Activated CD4-positive, alpha-beta T cell treated with anti-CD3 and anti-CD28 coated beads, Interleukin-2, Interleukin-6, amounts not matched to agents 100 ng/mL and 50 ng/mL, durations not matched to agents 16 hours and 8 hours (primary cell): ENCODE measurements at places on chromosomes 13 and 19.

DNA sequence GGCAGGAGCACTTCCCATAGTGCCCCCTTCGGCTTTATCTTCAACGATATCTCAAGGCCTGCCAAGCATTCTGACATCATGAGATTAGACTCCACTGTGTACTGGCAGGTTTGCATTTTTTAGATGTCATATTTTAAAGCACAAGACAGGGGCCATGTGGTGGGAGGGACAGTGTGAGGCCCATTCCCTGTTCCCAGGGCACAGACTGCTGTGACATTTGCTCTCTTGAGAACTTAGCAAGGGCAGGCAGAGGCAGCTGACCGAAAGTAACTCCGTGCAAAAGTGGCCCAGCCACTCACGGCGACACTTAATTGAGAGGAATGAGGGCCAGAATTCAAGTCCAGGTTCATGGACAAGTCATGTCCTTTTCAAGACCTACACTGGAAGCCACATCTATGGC is 201.8 kb downstream of the COL4A1 start:
- DNase-seq = no peak

GRCh38 chr13:77506874-77507273 is 28.6 kb upstream of the SCEL start:
- no peak for DNase-seq

DNA sequence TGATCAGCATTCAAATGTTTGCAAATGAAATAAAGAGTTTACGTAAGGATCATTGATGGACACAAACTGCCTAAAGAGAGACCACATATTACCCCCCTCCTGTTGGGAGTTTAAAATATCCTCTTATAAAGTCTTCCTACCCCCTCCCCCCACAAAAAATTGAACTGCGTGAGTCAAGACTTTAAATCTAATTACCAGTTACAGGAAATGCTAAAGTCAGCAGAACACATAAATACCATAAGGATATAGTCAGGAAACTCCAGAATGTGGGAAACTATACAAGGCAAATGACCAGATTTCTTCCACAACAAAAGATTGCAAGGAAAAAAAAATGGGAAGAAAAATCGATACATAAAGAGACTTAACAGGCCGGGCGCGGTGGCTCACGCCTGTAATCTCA is 44.4 kb upstream of the FARP1 start:
- no peak for DNase-seq

GRCh38 chr19:3099347-3100145 is 5.4 kb downstream of the GNA11 start:
- DNase-seq = no peak

GRCh38 chr13:100535426-100536135 is 53.0 kb downstream of the GGACT start:
- DNase-seq = no peak

DNA sequence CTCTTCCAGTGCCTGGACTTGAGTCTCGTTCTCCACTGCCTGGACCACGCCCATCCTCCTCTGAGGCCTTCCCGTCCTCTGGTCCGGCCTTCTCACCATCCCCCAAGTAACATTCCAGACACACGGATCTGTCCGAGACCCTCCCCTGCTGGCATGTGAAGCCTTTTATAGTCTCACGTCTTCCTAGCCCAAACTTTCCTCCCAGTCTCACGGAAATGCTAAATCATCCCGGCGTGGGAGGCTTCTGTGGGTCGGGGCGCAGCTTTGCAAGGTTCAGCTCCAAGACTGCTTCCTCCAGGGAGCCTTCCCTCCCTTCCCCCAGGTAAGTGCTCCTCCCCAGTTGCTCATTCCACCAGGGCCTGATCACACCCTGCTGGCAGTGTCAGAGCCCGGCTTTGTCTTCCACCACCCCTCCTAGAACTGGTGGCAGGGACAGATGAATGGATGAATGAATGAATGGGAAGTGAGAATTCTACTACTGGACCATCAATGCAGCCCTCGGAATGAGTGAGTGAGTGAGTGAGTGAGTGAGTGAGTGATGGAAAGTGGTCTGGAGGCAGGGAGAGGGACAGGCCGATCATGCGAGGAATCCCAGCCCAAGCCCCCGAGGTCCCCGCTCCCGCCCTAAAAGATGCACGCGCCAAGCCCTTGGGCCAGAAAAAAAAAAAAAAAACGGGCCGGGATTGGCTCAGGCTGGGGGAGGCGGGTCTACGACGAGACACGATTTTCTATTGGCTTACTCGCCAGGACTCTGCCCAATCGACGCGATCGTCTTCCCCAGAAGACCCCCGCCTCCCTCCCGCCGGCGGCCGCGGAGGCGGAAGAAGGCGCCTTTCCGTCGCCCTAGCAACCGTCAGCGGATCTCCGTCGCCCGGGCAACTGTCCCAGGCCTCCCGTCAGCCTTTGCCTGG is 9.3 kb downstream of the EPHX3 start:
- peak; percentile 86 for DNase-seq

- no peak for DNase-seq
Observed at GRCh38 chr13:93029536-93029935, 197.1 kb upstream of the GPC6 start.

- DNase-seq = no peak
Observed at GRCh38 chr19:57682226-57682766, 519 bp downstream of the ZNF551 start.

GRCh38 chr13:28826368-28826767 is 6.2 kb downstream of the MTUS2 start:
- no peak for DNase-seq

- no peak for DNase-seq
Observed at GRCh38 chr19:38252941-38253691, 3.1 kb downstream of the PPP1R14A start.

DNA sequence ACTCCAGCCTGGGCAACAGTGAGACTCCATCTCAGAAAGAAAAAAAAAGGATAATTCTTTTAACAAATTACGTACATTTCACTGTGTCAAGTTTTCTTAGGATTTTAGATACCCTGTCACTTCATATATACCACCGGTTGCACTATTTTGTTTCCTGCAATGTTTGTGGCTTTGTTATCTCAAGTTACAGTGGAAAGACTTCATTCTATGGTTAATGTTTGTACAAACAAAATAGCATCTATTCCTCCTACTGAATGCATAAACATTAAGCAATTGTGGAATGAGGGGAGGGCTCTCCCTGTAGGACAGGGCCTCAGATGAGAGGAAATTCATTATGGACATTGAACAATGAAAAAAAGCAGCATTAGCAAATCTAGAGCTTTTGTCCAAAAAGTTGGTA is 120.1 kb downstream of the DNAJC3 start:
- DNase-seq = no peak

- DNase-seq = no peak
Observed at GRCh38 chr19:9735986-9736385, 32.6 kb downstream of the ZNF846 start.

- no peak for DNase-seq
Observed at GRCh38 chr13:77740931-77741596, 43.6 kb downstream of the SLAIN1 start.

DNA sequence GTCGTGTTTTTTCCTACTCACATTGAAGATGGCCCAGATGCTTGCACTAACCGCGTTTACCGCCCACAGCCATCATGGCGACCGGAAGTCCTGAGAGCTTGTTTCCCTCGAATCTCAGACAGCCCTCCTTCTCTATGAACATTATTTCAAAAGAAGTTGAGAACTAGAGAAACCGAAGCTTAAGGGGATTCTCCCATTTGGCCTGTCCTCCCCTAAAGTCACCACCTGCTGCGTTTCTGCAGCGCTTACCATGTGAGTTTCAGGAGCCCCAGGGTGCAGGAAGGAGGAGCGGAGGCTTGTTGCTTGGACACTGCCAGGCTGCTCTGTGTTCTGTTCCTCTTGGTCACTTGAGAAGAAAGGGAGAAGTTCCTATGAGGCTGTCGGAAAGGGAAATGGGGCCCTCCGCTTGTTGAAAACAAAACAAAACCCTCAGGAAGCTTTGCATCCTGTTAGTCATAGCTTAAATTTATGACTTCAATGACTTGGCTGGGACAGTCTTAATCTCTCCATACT is 6.2 kb downstream of the CARD8 start:
- peak; percentile 87 for DNase-seq

- DNase-seq = no peak
Observed at GRCh38 chr13:24032674-24033073, 127.8 kb upstream of the SPATA13 start.

DNA sequence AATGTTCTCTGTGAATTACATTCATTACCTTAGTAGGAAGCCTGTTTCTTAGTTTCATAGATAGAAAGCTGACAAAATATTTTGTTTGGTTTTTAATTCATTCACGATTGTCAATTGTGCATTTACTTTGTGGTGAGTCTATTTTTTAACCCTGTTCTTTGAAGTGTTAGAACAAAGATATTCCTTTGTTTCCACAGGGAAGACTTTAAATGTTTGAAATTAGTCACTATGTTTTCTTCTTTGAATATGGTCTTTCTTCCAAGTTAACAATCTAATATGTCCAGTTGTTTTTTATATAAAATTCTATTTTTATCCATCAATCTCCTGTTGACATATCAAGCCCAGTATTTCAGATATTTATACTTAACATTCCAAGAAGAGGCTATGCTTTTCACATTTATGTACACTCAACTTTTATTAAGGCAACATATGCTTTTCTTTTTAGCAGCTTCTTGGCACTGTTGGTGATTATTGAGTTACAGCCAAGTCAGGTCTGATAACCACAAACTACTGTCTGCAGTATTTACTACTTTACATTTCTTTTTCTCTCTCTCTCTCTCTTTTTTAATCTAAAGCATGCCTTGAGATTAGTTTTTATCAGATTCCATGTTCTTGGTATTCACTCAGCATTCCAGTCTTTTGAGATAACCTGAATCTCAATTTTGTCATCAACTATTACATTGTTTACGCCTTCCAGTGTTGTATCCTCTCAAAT is 812.8 kb upstream of the SLC10A2 start:
- DNase-seq = no peak

- no peak for DNase-seq
Observed at GRCh38 chr13:88074794-88075510, 403.8 kb downstream of the SLITRK5 start.

- no peak for DNase-seq
Observed at GRCh38 chr19:1453525-1454364, 3.8 kb downstream of the APC2 start.

GRCh38 chr19:44552324-44552723 is 22.8 kb upstream of the CEACAM20 start:
- peak; percentile 50 for DNase-seq

GRCh38 chr19:3606174-3606689 is 443 bp downstream of the TBXA2R start:
- no peak for DNase-seq

DNA sequence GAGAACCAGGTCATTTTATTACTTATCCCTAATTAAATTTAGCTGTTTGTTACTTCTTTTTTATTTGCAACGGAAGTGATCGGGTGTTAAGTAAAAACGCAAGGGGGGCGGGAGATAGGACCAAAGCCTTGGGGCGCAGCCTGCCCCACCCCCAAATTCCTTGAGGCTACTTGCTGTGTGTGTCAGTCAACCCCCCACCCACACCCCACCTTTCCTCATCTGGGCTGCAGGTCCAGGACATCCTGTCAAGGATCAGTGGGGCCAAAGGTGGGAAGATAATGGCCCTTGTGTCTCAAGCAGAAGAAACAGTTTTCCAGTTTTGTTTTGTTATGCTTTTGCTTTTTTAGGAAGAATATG is 1.2 kb upstream of the FOXO1 start:
- DNase-seq = no peak

- peak; percentile 39 for DNase-seq
Observed at GRCh38 chr19:47232422-47233211, 1.6 kb upstream of the BBC3 start.

GRCh38 chr19:51607077-51607476 is 23.1 kb downstream of the SIGLEC5 start:
- peak; percentile 60 for DNase-seq

DNA sequence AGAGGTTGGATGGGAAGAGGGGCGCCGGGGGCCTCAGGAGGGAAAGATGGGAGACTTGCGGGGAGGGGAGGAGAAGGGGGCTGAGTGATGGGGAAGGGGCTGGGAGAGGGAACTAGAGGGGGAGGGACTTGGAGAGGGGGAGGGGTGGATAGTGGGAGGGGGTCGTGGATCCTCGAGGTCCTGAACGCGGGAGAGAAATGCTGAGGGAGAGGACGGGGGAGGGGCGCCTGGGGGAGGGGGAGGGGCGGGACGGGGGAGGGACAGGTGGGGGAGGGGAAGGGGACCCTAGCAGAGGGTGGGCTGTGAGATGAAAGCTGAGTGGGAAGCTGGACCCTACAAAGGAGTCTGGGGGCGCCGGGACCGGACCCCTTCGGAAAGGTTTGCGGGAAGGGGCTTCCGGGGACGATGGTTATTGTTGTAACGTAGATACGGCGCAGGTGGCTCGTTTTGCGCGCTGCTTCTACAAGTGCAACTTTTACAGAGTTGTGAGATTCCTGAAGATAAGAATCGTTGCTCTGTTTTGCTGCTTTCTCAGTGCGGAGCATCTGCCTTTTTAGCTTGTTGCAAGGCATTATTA is 418 bp downstream of the ZNF444 start:
- DNase-seq = no peak

DNA sequence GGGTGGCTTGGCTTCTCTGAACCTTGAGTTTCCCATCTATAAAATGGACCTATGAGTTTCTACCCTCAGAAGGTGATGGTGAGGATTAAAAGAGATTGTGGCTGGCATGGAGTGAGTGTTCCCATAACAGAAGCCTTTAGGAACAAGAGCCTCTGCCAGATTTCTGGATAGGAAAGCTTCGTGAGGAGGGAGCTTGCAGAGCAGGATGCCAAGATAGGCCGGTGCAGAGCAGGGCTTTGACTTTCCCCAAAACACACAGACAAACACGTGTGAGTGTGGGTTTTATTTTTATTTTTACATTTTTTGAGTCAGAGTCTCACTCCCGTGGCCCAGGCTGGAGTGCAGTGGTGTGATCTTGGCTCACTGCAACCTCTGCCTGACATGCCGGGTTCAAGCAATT is 3.7 kb upstream of the CNN1 start:
- no peak for DNase-seq

GRCh38 chr13:39196965-39197646 is 158.8 kb downstream of the NHLRC3 start:
- DNase-seq = peak; percentile 66

- no peak for DNase-seq
Observed at GRCh38 chr19:7397687-7398086, 49.0 kb downstream of the ARHGEF18 start.

DNA sequence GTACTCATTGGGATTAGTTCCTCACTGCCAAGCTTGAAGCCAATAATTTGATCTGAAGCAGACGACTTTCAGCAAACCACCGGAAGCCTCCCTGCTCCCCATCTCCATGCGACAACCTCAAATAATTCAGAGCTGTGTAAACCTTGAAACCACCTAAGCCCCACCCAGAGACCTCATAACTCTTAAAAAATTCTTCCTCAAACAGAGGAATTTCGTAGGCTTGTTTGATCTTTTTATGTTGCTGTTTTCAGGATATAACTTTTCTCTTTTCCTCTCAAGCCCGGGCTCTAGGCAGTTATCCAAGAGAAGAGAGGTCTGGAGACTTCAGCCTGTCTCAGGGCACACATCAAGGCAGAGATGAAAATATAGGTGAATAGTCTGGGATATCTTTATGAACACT is 311.6 kb downstream of the KCNRG start:
- DNase-seq = no peak
